DMS153 (cell line): ENCODE measurements at places on chromosomes 6 and 20.

- no peak for DNase-seq
Measured at GRCh38 chr20:57482148-57482547, 42.8 kb downstream of the CTCFL start.

DNA sequence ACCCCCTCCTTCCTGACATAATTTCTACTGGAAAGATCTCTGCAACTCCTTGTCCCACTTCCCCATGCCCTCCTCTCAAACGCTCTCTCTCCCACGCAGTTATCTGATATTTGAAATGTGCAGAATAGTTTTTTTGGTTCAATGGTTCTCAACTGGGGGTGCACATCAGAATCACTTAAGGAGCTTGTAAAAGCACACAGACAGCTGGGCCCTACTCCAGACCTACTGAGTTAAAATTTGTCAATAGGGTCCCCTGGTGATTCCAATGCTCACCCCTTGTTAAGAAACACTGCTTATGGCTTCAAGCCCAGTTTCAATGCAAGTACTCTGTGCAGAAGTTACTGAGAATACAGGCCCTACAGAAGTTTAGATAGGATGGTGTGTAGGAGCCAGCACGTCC, 45.2 kb upstream of the KCNK16 start:
- no peak for DNase-seq

DNA sequence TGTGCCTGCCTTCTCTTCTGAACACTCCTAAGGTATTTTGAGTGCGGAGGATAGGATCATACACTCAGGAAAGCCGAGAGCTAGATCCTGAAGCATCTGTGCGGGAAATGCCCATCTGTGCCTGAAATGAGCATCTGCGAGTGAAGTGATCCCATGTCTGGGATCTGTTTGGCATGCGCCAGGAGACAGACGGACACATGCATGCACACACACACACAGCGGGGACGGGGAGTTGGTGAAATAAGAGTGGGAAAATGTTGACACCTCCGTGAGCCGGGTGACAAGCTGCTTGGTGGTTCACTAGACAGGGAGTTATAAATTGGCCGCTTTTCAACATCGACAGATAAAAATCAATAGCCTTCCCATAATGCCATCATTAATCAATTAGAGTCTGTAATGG, 13.8 kb downstream of the SYNJ2 start:
- DNase-seq, result no peak

- DNase-seq, result no peak
Measured at GRCh38 chr6:50264995-50265571, 215.4 kb upstream of the DEFB112 start.

DNA sequence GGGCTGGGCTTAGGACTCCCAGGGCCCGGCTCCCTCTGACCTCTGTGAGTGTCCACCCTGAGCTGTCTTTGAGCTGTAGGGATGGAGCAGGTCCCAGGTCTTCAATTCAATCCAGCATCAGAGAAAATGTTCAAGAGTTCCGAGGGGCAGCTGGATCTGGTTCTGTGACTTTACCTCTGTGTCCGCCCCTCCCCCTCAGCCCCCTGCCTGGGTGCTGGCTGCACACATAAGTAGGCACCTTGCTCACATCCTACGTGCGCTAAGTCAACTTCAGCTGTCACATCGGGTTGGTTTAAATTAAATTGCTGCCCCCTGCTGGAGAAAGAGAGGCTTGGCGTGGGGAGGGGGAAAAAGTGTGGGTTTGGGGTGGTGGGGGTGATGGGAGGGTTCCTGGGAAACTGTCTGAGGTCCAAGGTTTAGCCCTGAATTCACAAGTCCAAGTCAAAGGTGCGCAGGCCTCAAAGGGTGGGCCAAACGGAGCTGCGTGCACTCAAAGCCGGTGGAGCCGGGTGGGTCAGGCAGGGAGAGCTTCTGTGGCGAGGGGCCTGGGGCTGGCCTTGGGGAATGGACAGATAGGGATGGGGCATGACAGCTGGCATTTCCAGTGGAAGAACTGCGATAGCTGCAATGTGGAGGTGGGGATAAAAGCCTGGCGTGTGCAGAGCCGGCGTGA, 3.0 kb downstream of the WFDC5 start:
- no peak for DNase-seq

DNA sequence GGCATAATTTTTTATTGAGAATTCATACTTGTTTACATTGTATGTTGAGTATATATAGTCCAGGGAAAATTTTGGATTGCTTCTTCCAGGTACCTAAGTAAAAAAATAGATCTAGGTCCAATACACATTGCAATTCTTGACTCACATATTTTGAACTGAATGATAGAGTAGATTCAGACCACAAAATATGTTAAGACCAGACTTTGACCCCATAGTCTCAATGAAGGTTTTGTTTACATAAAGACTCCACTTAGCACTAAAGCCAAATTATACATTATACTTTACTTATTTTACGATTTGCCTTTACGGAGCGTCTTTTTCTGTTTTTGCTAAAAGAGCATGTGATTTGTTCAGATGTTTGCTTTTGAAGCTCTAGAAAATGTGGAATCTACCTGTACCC, 144.1 kb upstream of the PTCHD4 start:
- no peak for DNase-seq

GRCh38 chr6:138869398-138869797, 73.5 kb downstream of the ECT2L start:
- DNase-seq, result no peak
